Hematopoietic multipotent progenitor cell treated with erythropoietin and hydrocortisone succinate and interleukin-3 and kit ligand, for 15 days (in vitro differentiated cells): ENCODE measurements at places on chromosomes 4 and X.
A peak's percentile ranks its signal among the peaks of the same experiment; 100 is the strongest.

- no peak for DNase-seq
Observed at GRCh38 chrX:133994576-133994975, 9.2 kb upstream of the GPC3 start.

- DNase-seq: peak; percentile 1
Observed at GRCh38 chrX:63506320-63506719, 155.2 kb upstream of the SPIN4 start.

- DNase-seq: no peak
Observed at GRCh38 chrX:40832723-40833122, 97.4 kb upstream of the MED14 start.

- DNase-seq: no peak
Observed at GRCh38 chrX:49037883-49038475, 5.2 kb downstream of the TFE3 start.

DNA sequence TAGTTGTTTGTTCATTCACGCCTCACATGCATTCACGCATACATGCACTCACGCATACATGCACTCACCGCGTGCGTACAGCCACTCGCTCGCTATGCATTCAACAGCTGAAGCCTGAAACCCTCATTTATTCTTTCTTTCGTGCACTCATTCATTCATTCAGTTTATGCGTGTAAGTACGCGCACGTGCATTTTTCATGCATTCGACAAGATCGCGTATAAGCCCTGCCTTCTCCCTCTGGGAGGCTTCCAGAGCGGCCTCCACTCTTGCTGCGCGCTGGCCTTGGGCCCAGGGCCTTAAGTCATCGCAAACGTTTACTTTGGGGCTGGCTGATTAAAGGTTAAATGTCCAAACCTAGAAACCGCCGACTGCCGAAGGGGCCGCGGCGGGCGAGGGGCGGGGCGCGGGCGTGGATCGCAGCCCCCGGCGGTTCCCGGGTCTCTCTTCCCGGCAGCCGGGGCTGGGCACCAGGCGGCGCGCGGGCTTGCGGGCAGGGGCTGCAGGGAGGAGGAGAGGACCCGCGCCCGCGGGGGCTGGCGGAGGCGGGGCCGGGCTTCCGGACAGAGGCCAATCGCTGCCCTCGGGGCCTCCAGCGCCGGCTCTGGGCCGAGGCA lies at the start of gene GYG2:
Gene GYG2 (plus strand): TSS at position 587 of the 615 bp plus-strand sequence. CDS start 1,259 bp downstream, outside the sequence.
- DNase-seq: no peak
